ENCODE measurements at places on chromosomes 16 and 17.

GRCh38 chr17:59129814-59130213 lies 23.1 kb upstream of the TRIM37 start:
- no peak for DNase-seq

DNA sequence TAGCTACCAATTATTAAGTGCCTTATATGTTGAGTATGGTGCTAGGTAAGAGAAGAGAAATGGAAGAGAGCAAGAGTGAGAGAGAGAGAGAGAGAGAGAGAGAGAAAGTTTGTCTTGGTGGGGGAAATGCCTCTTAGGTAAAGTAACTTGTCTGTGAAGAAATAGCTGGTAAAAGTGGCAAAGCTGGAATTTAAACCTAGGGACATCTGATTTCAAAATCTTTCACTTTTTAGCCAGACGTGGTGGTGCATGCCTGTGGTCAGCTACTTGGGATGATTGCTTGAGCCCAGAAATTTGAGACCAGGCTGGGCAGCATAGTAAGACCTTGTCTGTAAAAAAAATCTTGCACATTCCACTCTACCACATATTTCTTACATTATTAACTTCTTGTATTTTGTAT lies 23.0 kb upstream of the CDR2 start:
- peak; percentile 35 for DNase-seq

DNA sequence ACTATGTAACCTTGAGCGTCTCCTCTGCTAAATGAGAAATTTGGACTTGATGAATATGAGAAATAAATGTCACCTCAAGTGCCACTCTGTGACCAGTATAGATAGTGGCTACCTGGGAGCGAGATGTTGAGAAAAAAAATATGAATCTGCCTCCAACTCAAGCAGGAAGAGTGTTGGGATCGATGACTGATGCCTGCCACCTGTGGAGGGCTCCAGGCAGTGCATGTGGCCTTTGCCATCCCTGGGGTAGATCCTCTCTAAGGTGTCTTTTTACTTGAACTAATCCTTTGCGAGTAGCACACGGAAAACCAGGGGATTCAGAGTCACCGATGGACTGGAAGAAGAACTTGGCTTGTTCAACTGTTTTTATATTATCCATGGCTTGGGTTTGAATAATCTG lies 9.4 kb downstream of the CCDC182 start:
- no peak for DNase-seq

DNA sequence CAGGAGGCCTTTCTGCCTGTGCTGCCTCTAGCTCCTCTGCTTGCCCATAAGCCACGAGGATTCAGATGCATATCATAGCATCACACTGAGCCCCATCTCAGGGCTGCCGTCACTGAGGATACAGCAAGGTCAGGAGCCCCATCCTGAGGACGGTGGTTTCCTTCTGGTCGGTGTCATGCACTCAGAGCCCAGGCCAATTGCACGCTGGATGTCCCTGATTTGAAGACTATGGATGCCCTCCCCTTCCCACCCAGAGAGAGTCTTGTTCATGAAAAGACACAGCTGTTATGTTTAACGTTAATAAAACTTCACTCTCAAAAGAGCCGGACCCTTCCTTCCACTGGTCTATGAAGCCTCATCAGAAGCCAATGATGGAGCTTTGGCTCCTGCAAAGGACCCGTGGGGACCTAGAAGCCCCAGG lies 19.9 kb downstream of the COTL1 start:
- DNase-seq = no peak

- DNase-seq = no peak
Observed at GRCh38 chr17:15492791-15493692, 25.6 kb upstream of the CDRT4 start.

DNA sequence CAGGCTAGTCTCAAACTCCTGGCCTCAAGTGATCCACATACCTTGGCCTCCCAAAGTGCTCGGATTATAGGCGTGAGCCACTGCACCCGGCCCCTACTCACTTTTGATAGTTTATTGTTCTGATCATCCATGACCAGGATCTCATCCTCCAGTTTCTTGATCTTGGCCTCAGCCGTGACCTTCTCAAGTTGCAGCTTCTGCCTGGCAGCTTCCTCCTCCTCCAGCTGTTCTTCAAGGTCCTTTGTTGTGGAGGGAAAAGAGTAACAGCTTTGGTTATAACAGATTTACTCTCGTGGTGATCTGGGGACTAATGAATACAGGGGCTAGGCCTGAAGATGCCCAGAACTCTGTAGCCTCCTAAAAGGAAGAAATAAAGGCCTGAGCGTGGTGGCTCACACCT lies 89.9 kb downstream of the NDE1 start:
- no peak for DNase-seq

DNA sequence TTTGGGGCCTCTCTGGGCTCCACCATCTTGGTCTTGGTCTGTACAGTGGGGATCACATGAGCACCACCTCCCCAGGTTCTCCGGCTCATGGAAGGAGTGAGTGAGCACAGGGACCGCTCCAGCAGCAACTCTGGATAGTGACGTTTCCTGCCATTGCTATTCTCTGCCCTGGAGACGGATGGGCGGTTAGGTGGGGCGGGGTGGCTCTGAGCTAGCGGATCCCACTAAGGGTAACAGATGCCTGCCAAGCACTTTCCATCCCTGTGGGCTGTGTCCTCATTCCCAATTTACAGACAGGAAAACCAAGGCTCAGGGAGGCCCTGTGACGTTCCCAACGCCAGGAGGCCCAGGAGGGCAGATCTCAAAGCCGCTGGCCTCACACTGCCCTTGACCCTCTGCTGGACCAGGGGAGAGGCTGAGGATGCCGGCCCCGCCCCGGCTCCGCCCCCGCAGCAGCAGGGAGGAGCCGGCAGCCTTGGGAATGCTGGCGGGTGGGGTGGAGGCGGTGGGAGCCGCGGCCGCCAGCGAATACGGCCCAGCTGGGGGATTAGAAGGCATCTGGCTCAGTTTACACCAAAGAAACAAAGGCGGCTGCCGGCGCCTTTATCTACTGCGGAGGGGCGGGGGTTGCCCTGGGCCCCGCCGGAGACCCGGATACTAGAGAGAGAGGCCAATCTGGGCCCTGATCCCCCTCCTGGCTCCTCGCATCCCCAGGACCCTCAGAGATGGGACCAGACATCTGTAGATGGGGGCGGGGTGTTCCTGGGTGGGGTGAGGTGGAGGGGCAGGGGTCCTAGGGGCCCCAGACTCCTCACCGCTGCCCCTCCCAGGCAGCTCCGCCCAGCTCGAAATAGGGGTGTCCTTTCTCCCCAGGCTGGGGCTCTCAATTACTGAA lies 122.3 kb upstream of the CIBAR2 start:
- peak; percentile 91 for DNase-seq

DNA sequence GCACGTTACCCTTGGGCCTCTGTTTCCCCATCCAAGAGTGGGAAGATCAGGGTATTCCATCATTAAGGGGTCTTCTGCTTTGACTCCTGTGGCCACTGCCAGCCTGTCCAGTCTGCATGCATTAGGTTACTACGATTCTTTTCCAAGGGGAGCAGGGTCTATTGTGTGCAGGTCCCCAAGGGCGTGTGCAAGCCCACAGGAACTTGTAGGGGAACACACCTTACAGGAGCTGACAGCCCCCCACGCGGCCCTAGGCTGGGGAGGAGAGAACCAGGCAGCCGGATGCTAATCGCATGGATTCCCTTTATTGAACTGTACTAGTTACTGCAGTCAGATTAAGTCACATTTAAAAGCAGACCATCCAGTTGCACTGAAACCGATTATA lies 116.7 kb downstream of the C16orf78 start:
- DNase-seq = no peak

DNA sequence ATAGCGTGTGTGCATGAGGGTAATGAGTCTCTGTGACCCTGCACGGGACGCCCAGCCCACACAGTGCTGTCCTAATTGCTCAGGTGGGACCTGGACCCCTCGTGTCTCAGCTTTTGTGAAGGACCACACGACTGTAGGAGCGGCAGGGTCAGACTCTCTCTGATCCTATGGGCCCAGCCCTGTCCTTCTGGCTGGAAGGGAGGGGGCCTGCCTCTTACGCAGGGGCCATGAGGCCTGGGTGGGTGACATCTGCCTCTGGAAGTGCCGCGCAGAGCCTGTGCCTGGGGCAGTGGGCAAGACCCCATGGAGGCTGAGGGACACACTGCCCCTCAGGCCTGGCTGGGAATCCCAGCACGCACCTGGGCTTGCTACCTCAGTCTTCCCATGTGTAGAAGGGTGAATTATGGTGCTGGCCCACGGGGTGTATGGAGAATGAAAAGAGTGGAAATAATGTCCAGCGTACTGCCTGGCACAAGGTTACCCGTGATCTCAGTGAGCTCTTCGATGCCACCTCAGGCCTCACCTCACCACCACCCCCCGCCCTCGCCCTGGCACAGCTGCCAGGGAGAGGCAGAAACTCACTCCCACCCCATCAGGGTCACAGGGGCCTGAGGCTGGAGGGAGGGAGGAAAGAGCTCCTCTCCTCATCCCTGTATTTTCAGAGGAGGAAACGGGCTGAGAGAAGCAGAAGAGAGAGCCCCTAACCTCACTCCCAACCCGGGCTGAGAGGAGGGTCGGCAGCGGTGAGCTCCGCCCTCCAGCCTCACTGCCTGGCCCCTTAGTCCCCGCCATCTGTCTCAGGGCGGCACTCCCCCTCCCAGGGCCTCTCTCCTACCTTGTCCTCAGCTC lies 27.1 kb upstream of the DBNDD1 start:
- no peak for DNase-seq

GRCh38 chr17:1959871-1960544 lies 65.1 kb downstream of the RTN4RL1 start:
- DNase-seq = no peak

GRCh38 chr17:1043601-1044251 lies 46.8 kb downstream of the TIMM22 start:
- peak; percentile 77 for DNase-seq

- no peak for DNase-seq
Observed at GRCh38 chr17:53428913-53429312, 393.8 kb upstream of the KIF2B start.

- no peak for DNase-seq
Observed at GRCh38 chr17:4090898-4091297, 51.9 kb downstream of the ZZEF1 start.

- no peak for DNase-seq
Observed at GRCh38 chr17:69874175-69874670, 200.8 kb upstream of the KCNJ16 start.

GRCh38 chr17:27778183-27778582 lies 22.1 kb downstream of the NOS2 start:
- no peak for DNase-seq

- DNase-seq = peak; percentile 95
Observed at GRCh38 chr17:18857864-18858566, at the start of gene PRPSAP2. TSS of gene PRPSAP2 (plus strand) at chr17:18858131. CDS start at chr17:18865834, 7,703 bp downstream.

DNA sequence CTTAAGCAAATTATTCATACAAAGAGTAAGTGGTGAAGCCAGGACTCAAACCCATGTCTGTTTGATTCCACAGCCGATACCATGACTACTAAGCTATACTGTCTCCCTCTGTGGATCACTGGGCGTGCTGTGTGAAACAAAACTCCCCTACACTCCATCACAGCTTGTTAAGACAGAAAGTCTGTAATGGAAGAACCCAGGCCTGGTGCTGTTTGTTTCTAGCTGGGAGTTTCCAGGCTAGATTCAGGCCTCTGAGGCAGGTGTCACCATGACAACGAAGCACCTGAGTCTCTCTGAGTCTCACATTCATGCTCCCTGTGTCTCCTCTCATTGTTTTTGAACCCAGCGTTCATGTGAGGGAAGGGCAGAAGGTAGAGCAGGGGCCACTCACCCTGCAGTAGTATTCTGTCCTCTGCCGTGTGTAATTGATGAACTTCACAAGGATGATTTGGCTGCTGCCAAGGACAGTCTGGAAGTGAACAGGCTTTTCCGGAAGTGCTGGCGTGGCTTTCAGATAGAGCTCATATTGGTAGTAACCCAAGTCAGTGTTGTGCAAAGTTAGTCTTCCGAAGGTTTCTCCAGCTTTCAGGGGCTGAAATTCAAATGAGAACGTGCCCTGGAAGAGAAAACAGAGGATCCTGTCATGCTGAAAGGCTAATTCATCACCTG lies 8.6 kb upstream of the VAC14 start:
- no peak for DNase-seq

DNA sequence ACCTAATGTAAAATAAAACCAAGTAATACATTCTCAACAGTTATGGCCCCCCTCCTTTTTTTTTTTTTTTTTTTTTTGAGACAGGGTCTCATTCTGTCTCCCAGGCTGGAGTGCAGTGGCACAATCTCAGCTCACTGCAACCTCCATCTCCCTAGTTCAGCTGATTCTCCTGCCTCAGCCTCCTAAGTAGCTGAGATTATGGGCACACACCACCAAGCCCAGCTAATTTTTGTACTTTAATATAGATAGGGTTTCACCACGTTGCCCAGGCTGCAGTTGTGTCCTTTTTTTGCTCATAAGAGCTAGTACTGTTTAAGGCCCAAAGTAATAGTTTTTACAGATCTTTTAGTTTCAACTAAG lies 18.3 kb downstream of the EARS2 start:
- no peak for DNase-seq

DNA sequence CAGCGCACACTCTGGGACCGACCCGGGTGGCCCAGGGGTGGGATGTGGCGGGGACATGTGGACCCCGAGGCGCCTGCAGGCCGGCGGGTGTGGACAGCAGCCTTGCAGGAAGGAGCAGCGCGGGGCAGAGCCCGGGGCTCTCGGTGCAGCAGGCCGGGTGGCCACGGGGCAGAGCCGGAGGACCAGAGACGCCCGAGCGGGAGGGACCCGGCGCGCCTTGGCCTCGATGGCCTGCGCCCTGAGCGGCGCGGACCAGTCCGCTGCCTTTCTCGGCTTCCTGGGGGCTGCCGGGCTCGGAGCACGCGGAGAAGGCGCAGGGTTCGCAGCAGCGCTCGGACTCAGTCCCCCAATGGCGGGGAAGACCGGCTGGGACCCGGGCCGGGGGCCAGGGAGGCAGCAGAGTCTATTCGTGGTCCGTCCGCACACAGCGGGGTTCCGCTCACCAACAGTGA lies 43.4 kb downstream of the OSBPL7 start:
- DNase-seq = no peak

- peak; percentile 39 for DNase-seq
Observed at GRCh38 chr17:21213638-21214014, 335 bp downstream of the TMEM11 start.

- no peak for DNase-seq
Observed at GRCh38 chr17:71922439-71922838, 198.4 kb upstream of the SOX9 start.

GRCh38 chr17:54956791-54957190 lies 11.7 kb downstream of the COX11 start:
- DNase-seq = no peak

GRCh38 chr16:68417711-68418301 lies 30.5 kb downstream of the SMPD3 start:
- DNase-seq = no peak

GRCh38 chr17:8151120-8151640 lies 1.0 kb downstream of the PER1 start:
- peak; percentile 97 for DNase-seq

DNA sequence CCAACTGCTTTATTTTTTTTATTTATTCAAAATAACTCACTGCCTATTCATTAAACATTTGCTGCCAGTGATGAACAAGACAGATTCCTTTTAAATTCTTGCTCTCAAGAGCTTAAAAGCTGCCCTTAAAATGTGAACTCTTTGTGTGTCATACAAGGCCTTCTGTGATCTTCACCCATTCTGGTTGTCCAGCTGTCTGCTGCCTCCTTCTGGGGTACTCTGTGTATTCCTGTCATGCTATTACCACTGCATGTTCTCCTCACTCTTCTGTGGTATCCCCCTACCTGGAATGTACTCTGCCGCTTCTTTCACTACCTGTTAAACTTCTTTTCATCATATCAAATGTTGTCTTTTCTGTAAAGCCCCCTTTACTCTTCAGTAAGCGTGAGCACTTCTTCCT lies 165.8 kb downstream of the CHD9 start:
- DNase-seq = no peak
